ENCODE measurements at places on chromosomes 6 and 20.

GRCh38 chr20:7736336-7736735 lies 203.9 kb downstream of the HAO1 start:
- no peak for DNase-seq

DNA sequence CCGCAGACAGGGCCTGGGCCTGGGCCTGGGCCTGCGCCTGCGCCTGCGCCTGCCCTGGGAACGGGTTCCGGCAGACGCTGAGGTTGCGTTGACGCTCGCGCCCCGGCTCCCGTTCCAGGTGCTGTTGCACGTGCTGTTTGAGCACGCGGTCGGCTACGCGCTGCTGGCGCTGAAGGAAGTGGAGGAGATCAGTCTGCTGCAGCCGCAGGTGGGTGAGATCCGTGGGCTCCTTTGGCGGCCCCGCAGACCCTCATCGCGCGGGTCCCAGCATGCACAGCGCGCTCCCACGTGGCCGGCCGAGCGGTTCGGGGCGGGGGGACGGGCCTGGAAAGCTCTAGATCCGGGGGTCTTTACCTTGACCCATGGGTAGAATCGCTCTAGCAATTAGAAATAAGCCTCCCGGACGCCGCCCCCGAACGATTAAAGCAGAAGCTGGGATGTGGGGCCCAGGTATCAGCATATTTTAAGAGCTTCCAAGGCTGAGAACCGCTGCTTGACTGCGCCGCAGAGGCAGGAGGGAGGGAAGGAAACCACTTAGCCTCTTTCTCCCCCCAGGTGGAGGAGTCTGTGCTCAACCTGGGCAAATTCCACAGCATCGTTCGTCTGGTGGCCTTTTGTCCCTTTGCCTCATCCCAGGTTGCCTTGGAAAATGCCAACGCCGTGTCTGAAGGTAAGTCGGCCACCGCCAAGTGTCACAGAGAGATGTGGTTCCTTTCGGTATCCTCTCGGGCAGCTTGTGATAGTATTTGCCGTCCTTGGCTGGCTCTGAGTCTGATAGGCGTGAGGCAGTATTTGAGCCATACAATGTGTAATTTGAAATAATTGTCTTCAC lies 508 bp downstream of the NOP56 start:
- peak; percentile 79 for DNase-seq

DNA sequence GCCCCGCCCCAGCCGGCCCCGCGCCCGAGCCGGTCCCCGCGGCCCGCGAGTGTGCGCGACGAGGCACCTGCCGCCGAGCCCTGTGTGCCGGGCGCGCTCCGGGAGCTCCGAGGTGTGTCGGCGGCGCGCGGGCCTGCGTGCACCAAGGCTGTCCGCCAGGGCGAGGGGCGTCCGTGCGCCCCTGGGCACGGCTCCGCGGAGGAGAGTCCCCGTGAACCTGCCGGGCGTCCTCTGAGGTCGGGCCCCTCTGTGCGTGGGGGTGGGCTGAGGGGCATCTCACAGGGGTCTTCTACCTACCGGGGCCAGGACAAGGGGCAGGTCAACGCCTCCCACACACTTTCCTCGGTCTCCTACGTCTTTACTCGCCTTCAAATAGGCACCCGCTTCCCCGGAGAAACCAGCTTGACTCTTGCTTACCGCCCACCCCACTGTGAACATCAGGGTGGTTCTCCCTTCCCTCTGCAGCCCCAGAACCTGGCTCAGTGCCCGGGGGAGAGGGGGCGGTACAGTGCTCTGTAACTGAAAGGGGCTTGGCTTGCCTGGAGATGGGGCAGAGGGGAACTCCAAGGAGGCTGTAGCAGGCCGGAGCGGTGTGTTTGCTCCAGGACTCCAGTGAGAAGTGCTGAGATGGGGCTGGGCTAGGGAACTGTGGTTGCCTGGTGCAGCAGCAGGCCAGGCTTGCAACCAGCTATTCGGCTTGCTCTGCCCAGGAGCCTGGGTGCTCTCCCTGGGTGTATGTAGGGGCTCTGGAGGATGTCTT lies at the start of gene SAMD10:
Gene SAMD10, minus strand, starts transcription at position 86 of the 760 bp plus-strand sequence. CDS start 175 bp downstream, outside the sequence.
- no peak for DNase-seq

GRCh38 chr6:158868890-158869825 lies 50.0 kb upstream of the EZR start:
- no peak for DNase-seq

DNA sequence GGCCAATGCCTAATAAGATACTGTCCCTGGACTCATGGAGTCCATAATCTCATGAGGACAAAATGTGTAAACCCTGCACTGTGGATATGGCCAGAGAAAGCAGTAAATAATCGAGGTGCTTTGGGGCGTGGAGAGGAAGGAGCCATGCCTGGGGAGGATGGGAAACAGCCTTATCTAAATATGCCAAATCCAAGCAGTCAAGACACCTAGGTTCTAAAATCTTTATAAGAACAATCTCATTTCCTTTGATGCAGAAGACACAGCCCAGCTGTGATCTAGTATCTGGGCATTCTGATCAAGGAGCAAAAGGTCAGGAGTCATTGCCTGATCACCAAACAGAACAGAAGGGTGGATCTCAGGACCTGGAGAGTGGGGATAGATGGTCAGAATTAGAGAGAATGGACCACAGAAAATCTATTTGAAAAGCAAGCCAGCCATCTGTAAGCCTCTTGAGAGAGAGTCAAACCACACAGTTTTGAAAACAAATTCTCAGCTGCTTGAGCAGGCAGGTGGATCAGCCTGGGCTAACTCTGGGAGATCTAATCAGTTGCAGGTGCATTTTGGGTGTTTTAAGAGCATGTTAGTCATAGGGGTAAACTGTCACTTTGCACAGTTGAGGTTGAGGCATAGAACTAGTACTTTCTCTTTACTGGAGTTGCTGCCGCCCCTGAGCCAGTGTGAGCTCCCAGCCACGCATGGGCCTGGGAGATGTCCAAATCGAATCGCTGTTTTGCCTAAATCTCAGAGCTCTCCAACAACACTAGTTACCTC lies 130.8 kb upstream of the TNFAIP3 start:
- DNase-seq, result no peak

- no peak for DNase-seq
Observed at GRCh38 chr6:76633259-76633658, 560.8 kb upstream of the IMPG1 start.

GRCh38 chr20:18001131-18001921 lies 32.5 kb downstream of the MGME1 start:
- DNase-seq, result no peak

DNA sequence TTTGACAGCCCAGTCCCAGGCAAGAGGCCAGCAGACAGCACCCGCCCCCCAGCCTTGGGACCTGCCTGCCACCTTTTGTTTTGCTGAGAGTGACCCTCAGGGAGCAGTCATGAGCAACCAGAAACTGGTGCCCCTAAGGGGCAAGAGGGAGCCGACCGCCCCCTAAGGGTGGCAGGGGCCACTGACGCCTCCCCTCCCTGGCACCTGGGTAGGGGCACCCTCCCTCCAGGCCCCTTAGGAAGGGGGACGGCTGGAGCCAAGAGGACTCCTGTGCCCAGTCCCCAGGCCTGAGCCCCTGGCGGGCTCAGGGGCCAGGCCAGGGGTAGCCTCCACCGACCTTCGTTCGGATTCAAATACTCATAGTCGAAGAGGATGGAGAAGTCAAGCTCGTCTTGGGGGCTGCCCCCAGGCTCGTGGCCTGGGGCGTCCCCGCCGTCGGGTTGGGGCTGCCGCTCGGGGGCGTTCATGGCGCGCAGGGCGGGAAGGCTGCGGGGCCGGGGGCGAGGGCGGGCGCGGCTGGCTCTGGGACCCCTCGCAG lies 417 bp downstream of the NFATC2 start:
- DNase-seq, result no peak

- DNase-seq, result no peak
Observed at GRCh38 chr20:22005535-22005934, 300.1 kb downstream of the PAX1 start.

- DNase-seq, result no peak
Observed at GRCh38 chr6:157058574-157058973, 264.7 kb downstream of the TMEM242 start.

DNA sequence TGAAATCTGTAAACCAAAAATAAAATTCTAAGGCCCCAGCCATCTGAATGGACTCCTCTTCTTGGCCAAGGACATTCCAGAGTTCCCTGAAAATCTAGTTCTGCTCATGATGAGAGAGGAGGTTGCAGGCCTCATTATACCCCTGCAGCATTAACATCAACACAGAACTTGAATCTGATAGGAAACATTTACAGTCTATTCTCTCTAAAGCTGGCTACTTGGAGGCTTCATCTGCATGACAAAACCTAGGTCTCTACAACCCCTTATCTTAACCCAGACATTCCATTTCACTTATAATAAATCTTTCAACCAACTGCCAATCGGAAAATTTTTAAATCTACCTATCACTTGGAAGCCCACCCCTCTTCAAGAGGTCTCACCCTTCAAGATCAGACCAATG lies 15.7 kb downstream of the RTN4IP1 start:
- DNase-seq, result no peak

GRCh38 chr20:24018796-24019195 lies 30.2 kb upstream of the GGTLC1 start:
- no peak for DNase-seq

GRCh38 chr6:27428502-27428901 lies 39.9 kb downstream of the ZNF391 start:
- DNase-seq, result no peak

- no peak for DNase-seq
Observed at GRCh38 chr20:55471052-55472006, 534.0 kb downstream of the CBLN4 start.

GRCh38 chr20:43761386-43762340 lies 34.9 kb upstream of the GTSF1L start:
- DNase-seq, result no peak

DNA sequence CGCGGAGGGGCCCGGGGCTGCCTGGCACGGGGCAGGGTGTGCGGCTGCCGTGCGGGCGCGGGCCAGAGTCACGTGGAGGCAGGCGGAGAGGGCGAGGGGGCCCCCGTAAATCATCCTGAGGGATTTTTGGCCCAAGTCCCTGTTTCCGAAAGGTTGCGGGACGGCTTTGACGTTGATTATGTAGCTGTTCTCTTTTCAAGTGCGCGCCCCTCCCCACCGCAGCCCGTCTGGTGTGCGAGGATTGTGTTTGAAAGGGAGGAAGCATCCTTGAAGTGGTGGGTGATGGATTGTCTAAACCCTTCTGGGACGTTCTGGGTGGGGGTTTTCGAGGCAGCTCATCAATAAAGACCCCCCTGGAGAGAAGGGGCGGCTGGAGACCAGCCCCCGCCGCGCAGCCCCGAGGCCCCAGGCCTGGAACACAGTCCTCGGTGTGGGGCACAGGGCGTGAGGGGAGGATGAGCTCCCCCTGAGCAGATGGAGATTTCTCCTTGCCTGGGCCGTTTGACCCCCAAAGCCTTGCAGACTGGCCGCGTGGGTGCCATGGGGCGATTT lies 7.0 kb upstream of the FOXF2 start:
- no peak for DNase-seq

DNA sequence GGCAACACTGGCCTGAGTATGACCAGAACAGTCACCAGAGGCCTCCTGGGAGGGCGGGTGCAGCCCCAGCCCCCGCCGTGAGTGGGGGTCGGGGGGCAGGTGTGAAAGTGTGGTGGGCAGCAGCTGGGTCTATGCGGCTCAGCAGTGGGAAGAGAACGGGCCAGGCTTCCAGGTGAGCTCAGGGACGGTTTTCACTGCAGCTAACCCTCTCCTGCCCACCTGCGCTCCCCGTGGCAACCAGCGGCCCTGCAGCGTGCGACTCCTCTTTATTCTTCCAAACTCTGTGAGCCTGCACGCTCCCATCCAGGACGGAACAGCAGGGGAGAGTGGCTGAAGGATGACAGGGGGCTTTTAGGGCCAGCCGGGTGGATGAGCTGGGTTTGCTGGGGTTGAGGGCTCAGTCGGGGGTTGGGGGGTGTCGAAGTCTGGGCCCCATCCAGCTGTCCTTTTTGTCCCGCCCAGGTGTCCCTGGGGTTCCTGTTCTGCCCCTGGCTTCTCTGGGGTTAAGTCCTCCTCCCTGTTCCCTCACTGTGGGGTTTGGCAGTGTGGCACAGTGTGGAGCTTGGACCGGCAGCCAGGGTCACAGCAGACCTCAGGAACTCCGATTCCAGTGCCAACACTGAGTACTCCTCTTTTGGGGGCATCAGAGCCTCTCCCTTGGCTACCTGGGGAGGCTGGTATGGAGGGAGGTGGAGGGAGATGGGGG lies 859 bp upstream of the BIRC7 start:
- DNase-seq, result no peak

DNA sequence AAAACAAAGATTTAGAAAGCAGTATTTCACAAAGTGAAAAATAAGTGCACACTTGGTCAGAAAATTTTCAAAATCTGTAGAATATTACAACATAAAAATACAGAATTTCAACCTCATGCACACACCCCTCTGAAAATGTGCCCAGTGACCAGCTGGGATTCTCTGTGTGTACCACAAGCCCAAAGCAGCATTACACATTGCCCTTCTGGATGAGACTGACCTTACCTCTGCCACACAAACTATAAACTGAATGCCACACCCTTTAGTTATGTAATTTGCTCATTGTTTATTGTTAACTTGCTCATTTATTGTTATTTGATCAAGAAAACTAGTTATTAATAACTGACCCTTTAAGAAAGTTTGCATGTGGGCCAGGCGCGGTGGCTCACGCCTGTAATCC lies 303.0 kb downstream of the FOXC1 start:
- no peak for DNase-seq

- DNase-seq, result no peak
Observed at GRCh38 chr20:57648878-57649616, 28.8 kb upstream of the ZBP1 start.

GRCh38 chr6:27375613-27376079 lies 12.9 kb upstream of the ZNF391 start:
- DNase-seq, result no peak

DNA sequence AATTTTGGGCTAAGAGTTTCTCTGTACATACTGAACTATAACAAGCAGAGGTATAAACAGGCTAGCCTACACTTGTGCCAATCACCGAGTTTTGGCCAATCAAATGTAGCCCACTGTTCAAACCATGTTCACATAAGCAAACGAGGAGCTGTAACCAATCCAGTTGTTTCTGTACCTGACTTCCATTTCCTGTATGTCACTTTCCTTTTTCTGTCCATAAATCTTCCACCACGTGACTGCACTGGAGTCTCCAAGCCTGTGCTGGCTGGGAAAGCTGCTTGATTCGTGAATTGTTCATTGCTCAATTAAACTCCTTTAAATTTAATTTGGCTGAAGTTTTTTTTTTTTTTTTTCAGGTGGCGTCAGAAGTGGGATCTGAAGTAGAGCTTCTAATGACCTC lies 332.9 kb downstream of the RNF144B start:
- DNase-seq, result no peak

GRCh38 chr20:4820806-4821518 lies 99.3 kb downstream of the PRND start:
- DNase-seq, result no peak
